ENCODE measurements at places on chromosomes 7 and 10. TPM values are rescaled to one million over a fixed set of nuclear protein-coding genes. Genes with fewer than 3 reads are reported as not detected.

The MMP21 gene
- not detected for total RNA-seq

The CYP2E1 gene
- total RNA-seq = 1.5 TPM

The LIPJ gene
- total RNA-seq = not detected

The ZNF804B gene
- not detected for total RNA-seq

The CALCR gene
- total RNA-seq = 0.10 TPM

The GCK gene
- 0.34 TPM for total RNA-seq

The SLC18A3 gene
- total RNA-seq = not detected

DNA sequence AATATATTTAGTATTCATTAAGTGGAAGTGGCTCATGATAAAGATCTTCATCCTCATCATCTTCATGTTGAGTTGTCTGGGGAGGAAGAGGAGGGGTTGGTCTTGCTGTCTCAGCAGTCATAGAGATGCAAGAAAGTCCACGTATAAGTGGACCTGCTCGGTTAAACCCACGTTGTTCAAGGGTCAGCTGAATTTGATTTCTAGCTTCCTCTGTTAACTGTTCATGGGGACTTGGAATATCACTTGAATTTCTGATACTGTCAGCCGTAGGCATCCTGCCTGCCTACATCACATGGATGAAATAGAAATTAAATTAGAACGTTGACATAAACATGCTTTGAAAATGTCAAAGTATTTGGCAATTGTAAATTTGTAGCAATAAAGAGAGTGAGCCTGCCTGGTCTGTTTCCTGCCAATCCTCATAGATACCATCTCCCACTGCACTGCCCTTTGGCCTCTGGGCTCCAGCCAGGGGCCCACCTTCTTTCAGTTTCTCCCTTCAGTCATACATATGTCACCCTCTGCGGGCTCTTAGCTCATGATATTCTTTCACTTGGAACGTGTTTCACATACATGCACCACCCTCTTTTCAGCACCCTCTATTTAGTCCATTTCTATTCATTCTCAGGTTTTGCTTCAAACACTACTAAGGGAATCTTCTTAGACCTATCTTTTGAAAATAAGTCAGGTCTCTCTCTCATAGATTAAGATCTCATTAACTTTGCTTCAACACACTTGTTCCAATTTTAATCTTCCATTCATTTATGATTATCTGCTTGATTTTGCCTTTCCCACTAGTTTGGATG lies 376.3 kb downstream of the IPMK start:
- no peak for DNase-seq

- DNase-seq = no peak
These were observed 121.7 kb downstream of the C7orf25 start for GRCh38 chr7:42790196-42790595.

DNA sequence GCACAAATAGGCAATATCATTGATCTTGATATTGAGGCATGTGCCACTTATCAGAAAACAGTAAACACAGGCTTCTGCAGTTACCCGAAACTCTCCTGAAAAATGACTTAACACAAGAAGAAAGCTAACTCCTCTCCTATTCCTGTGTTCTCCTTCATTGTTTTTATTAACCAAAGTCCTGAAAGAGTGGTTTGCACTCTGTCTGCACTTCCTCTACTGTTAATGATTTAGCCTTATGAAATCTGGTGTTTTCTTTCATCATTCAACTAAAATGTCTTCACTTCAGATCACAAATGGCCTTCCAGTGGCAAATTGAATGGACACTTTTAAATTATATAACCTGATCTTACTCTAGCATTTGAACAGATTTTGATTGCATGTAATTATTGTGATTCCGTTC lies 630.6 kb upstream of the PHF14 start:
- no peak for DNase-seq

DNA sequence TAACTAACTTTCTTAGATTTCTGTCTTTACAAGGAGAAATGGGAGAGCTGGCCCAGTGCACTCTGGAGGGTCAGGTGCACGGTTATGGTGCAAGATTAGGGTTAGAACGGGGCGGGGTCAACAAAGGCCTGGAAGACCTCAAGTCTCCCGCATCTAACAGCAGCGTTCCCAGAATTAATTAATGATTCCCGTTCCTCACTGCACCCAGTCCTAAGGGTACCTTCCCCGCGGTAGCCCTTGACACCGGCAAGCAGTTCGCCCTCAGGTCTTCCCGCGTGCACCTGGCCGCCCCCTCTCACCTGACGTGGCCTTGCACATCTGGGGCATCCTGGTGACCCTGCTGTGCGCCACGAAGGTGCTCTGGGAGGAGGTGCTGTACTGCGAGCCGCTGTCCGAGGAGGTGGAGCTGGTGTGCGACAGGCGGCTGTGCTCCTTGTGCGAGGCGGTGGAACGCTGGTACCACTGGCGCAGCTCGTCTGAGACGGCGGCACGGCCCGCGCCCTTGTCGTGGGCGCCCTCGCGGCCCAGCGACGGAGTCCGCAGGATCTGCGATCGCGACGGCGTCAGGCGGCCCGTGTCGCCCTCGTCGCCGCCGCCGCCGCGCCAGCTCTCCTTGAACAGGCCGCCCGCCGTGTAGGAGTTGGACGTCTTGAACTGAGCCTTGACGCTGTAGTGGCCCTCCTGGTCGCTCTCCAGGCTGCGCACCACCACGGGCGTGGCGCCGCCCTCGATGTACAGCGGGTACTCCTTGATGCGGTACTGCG lies 69.8 kb downstream of the PRPF18 start:
- no peak for DNase-seq

- DNase-seq = peak; percentile 8
These were observed 55.2 kb upstream of the RAB18 start for GRCh38 chr10:27448921-27449320.

GRCh38 chr7:7439564-7439963 lies 96.1 kb downstream of the COL28A1 start:
- no peak for DNase-seq

DNA sequence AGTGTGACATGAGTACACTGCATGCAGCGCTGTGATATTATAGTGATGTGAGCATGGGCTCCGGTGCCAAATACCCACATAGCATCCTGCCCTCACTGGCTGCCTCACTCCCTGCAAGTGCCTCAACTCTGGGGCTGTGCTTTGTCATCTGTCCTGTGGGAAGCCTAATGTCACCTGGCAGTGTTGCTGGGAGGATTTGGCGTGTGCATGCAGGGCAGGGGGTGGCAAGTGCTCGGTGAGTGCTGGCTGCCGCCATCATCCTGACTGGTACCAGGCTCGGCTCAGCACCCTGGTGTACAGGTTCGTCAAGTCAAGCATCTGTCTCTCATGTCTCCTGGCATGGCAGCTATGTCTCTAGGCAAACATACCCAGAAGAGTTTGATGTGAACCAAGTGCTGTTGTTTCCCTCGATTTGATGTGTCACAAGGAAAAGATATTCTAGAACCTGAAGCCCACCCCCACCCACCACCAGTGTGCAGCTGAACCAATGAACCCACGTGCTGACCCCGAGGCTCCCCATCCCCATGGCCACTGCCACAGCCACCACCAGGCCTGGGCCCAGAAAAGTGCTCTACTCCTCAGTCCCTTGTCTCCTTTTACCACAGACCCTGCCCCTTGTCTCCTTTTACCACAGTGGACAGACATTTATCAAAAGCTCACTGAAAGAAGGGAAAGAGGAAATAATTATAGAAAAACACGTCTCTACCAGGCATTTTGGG lies 135.8 kb downstream of the MAPK8 start:
- DNase-seq = no peak

DNA sequence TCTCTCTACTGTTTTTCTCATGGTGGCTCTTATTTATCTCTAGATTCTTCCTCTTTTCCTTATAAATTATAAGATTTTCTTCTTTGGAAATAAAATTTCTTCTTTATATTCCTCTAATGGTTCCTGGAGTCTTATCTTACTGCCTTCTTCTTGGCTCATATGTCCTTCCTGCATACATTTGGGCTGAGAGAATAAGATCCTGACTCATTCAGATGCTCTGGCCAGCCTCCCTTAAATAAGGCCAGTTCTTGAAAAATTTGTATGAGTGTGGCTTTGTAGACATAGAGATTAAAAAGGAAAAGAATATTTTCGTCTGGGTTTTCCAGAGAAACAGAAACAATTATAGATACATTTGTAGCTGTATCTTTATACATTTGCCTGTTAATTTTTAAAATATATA lies 411.3 kb downstream of the KIF20B start:
- DNase-seq = no peak

- DNase-seq = no peak
These were observed 46.5 kb downstream of the LGI1 start for GRCh38 chr10:93804200-93804599.

- DNase-seq = peak; percentile 33
These were observed 51.4 kb downstream of the C10orf67 start for GRCh38 chr10:23293145-23293724.

- no peak for DNase-seq
These were observed 172.5 kb upstream of the INSYN2A start for GRCh38 chr10:127368929-127369328.

DNA sequence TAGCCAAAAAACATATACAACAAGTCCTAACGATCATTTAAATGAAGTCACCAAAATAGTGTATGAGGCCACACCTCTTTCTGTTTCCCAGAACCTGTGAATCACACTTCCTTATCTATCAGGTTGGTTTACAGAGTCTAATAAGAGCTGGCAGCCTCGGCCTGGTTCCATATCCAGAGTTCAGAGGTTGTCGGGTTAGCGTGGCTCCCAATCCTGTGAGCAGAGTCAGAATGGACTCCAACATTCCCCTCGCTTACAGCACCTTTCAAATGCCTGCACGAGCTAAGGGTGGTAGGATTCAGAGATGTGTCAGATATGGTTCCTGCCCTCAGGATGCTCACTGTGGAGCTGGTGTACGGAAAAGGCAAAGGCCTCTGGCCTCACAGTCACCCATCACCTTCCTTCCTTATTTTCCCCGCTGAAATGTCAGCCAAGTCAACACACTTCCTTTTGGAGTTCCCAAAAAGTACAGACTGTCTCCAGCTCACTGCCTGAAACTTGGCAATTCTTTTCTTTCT lies 6.0 kb downstream of the IL15RA start:
- DNase-seq = no peak

DNA sequence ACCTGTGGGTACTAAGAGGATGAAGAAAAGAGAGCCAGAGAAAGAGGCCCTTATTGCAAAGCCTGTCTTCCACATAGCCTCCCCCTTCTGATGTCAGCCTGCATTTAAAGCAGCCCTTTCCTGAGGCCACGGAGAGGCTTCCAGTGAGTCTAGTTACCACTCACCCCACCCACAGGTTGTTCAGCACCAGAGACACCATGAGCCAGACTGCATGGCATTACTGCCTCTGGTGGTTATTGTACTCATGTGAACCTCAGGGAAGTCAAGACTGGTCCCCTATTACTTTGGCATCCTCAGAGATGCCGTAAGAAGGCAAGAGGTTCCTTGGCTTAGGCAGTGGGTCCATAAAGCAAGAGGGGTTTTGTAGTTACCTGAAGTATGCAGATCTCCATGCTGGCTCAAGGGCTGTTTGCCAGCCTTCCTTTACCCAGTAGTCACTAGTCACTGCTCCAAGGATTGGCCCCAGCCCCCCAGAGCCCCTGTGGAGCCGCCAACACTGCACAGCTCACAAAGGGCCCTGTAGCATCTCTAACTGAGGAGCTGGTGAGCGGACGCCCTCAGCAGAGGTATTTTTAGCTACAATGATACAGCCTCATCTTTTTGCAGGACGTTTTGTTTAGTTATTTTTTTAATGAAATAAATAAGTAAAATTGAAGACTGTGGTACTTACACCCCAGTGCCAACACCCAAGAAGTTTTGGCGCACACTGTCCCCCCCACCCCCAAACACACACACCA lies 20.7 kb downstream of the LRRC4 start:
- DNase-seq = no peak

- no peak for DNase-seq
These were observed 193.8 kb downstream of the EBF3 start for GRCh38 chr10:129770286-129770685.

DNA sequence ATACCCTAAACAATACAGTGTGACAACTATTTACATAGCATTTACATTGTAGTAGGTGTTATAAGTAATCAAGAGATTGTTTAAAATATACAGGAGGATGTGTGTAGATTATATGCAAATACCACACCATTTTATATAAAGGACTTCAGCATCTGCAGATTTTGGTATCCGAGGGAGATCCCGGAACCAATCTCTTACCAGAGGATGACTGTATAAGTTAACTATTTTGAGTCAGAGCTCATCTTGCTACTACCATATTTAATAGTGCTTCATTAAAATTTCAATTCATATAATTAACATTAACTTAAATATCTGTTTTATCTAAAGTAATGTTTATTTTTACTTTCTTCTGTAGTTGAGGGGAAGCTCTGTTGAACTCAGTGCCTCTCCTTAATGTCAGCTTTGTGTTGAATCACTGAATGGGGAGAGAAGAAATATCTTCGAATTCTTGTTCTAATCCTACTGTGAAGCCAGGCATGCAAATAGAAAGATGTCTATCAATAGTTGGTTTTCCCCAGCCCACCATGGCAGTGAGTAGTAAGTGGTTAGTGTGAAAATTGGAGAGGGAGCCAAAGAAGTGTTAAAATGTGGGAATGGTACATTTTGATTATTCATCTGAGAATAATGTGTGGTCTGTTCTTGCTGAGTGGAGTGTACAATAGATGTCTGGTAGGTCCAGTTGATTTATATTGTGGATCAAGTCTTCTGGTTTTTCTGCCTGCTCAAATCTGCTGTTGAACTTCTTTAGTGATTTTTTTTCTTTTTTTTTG lies 90.1 kb upstream of the CYP26C1 start:
- no peak for DNase-seq

DNA sequence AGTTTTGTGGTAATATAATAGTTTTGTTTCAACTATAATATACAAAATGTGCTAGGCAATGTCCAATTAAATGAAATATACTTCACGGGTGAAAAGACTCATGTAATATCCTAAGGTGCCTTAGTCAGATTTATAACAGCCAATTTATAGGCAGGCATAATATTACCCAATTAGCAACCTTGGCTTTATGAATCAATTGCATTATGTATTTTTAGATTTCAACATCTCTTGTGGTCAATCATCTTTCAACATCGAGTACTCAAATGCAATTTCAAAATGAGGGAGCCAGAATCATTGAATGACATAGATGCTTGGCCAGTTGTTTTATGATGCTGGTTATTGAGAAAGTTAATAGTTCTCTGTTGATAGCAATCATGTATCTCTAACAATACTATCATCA lies 110.3 kb upstream of the SP8 start:
- no peak for DNase-seq

GRCh38 chr7:2645274-2645868 lies 13.6 kb downstream of the TTYH3 start:
- DNase-seq = no peak

DNA sequence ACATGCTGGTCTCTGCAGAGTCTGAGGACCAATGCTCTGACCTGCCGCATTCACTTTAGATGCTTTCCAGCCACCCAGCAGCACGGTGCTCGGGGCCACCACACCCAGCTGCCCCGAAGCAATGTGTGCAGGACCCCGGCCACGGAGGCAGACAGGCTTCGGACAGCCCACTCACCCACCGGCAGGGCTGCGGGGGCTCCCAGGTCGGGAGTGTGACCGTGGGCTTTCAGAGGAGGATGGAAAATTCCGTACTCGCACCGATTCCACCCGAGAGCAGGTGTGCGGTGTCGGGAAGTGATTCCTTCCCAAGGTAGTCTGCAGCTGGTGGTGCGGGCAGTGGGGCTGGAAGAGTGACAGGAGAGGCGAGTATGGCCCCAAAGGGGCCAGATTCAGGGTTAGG lies 190.9 kb downstream of the DNAJB6 start:
- no peak for DNase-seq

All from HCT116 (cell line).